Breast epithelium (tissue), 4 donors: ENCODE measurements at places on chromosomes 13 and 19. TPM values are rescaled to one million over a fixed set of nuclear protein-coding genes. Genes with fewer than 3 reads are reported as not detected.

SIGLEC7 gene
- 3.2 TPM for total RNA-seq

ACTN4 gene
- total RNA-seq, result 296 TPM

ERICH4 gene
- not detected for total RNA-seq

- no peaks in the 10 kb centered on the region for H3K27me3 ChIP-seq
- no peaks in the 10 kb centered on the region for H3K36me3 ChIP-seq
- H3K4me3 ChIP-seq, result no peak overlapping the region
- H3K27ac ChIP-seq, result no peak overlapping the region
These were observed 27.3 kb upstream of the MUC16 start for GRCh38 chr19:9037400-9038062.

DNA sequence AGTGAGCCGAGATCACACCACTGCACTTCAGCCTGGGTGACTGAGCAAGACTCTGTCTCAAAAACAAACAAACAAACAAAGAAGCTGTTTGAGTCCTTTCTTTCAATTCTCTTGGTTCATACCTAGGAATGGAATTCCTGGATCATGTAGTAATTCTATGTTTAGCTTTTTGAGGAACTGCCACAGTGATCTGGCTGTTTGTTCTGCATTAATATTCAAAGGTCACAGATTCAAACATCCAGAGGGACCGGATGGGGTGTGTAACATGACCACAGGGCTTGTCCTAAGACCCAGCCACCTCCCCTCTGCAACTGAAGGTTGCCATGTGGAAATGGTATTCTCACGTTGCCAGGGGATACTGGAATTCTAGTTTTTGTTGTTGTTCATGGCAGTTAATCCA, 10.2 kb downstream of the COLGALT1 start:
- no peak for DNase-seq
- no peak overlapping the region for H3K27ac ChIP-seq
- H3K4me3 ChIP-seq, result no peak overlapping the region
- H3K4me1 ChIP-seq, result no peaks in the 10 kb centered on the region
- H3K27me3 ChIP-seq, result no peaks in the 10 kb centered on the region
- no peaks in the 10 kb centered on the region for H3K36me3 ChIP-seq

DNA sequence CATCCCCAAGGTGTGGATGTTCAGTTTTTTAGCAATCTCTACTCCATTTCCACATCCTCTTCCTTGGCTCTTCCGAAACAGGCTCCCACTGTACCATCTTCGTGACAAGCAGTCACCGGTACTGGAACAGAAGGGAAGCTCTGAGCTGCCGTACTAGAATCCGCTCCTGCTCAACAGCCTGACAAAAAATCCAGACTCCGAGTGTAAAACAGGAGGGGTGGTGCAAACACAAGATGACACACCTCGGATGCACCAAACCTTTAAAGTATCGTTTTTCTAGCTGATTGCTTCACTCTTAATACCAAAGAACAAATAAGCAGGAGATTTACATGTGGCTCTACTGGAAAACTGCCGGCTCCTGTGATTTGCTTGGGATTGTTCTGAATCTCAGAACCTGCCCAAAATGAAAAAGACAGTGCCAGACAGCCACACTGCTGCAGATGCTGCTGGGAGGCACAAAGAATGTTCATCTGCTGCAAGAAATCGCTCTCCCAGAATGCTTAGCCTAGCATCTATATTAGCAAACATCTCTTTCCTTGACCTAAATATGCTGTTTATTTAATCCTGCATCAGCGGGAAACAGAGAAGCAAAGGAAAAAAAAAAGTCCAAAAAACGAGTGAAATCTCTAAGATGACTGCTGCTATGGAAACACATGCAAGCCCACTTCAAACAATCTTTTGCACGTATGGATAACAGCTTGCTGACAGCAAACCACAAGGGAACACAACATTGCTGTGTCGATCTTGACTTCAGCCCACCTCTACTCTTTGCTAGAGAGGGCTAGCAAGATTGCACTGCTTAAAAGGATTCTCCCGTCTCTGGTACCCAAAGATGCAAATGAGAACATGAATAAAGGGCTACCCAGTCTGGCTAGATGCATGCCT, 38.0 kb upstream of the DOCK9 start:
- no peak for DNase-seq
- no peaks in the 10 kb centered on the region for H3K27me3 ChIP-seq
- no peak overlapping the region for H3K27ac ChIP-seq
- H3K4me3 ChIP-seq, result no peak overlapping the region
- H3K4me1 ChIP-seq, result no peaks in the 10 kb centered on the region

DNA sequence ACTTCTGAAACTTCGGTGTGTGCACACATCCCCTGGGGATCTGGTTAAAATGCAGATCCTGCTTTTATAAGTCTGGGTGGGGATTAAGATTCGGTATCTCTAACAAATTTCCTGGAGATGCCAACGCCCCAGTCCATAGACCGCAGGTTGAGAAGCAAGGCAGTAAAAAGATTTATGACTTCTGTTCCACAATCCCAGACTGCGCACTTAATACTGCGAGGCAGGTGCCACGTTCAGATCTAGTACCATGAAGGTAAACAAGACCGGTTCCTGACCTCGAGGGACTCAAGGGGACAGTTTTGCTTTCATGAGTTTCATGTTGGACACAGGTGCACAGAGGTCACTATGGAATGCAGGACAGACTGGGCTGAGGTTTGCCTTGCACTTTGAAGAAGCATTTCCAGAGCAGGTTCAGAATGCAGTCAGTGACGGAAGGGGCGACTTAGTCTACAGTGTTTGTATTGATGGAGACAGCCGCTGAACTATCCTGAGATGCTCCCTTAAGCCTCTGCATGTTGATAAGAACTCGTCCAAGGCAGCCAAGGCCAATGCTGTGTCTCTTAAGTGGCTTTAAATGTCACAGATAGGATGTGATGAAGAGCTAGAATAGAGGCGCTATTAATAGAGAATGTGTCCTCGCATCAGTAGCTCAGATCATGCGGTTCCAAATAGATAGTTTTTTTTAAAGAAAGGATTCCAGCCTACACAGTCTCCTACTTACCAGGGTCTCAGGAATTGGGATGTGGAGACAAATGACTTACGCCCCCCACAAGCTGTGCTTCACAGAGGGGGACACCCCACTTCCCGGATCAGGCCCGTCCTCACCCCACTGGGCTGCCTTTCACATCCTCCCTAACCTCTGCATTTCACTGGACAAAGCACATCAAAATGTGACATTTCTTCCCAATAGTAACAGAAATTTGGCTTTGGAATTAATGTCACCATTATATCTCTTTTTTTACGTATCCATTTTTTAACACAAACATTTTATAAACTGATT, 97.1 kb upstream of the IRS2 start:
- no peaks in the 10 kb centered on the region for H3K27me3 ChIP-seq
- no peak overlapping the region for H3K27ac ChIP-seq
- no peak for DNase-seq
- no peaks in the 10 kb centered on the region for H3K36me3 ChIP-seq
- H3K4me3 ChIP-seq, result no peak overlapping the region
- H3K4me1 ChIP-seq, result no peaks in the 10 kb centered on the region

DNA sequence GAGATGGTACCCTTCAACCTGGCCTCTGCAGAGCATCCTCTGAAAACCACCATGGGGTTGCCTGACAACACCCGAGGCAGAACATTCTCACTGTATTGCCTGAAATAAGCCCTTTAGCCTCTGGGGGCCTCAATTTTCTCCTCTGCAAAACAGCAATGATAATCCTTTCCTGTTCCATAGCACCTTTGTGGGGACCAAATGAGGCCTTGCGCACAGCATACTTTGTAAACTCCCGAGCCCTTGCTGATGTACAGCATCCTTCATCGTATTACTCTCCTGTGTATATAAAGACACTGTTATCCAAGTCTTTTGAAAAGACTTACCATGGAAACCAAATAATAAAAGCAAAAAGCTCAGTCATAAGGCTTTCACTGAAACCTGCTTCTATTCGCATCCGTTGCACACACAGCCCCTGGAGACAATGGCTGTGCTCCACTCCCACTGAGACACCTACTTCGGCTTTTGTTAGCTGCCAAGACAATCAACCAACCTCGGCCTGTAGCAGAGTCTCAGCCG, 276.0 kb downstream of the FOXO1 start:
- H3K4me3 ChIP-seq, result no peak overlapping the region
- DNase-seq, result no peak
- H3K36me3 ChIP-seq, result no peaks in the 10 kb centered on the region
- H3K27ac ChIP-seq, result no peak overlapping the region

DNA sequence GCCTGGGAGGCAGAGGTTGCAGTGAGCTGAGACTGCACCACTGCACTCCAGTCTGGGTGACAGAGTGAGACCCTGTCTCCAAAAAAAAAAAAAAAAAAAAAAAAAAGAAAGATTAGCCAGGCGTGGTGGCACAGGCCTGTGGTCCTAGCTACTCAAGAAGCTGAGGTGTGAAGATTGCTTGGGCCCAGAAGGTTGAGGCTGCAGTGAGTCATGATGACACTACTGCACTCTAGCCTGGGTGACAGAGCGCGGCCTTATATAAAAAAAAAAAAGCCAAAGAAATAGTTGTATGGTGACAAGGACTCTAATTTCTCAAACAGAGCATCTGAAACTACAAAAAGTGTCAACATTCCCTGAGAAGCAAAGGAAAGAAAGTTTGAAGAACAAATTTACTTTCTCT, 3.4 kb downstream of the PBX4 start:
- no peaks in the 10 kb centered on the region for H3K27me3 ChIP-seq
- H3K36me3 ChIP-seq, result no peaks in the 10 kb centered on the region
- H3K4me3 ChIP-seq, result no peak overlapping the region
- H3K27ac ChIP-seq, result no peak overlapping the region

- no peak overlapping the region for H3K4me3 ChIP-seq
- peaks cover 4% of the 10 kb centered on the region for H3K4me1 ChIP-seq
- H3K27ac ChIP-seq, result peak overlapping the region; percentile 95
- no peaks in the 10 kb centered on the region for H3K36me3 ChIP-seq
These were observed 75.2 kb upstream of the UBL3 start for GRCh38 chr13:29925457-29926097.

GRCh38 chr13:66659286-66659685, 570.9 kb downstream of the PCDH9 start:
- no peaks in the 10 kb centered on the region for H3K27me3 ChIP-seq
- H3K36me3 ChIP-seq, result no peaks in the 10 kb centered on the region
- H3K4me3 ChIP-seq, result no peak overlapping the region
- no peaks in the 10 kb centered on the region for H3K4me1 ChIP-seq

DNA sequence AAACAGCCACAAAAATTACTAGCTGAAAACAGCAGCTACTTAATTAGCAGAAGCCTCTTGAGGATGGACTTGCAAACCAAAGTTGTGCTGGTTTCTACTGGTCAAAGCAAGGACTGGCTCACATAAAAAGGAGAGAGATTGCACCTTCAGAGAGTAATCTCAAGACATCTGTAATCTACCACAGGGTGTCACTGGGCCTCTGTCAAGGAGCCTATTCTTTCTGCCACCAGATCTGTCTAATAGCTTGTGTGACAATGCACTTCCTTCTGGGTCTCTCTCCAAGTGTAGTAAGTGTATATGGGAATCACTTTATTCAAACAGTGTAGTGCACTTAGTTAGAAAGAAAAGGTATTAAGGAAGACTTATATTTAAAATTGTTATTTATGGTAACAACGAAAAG, 24.4 kb upstream of the ZNF561 start:
- H3K4me3 ChIP-seq, result no peak overlapping the region
- DNase-seq, result no peak
- no peaks in the 10 kb centered on the region for H3K36me3 ChIP-seq
- H3K27me3 ChIP-seq, result no peaks in the 10 kb centered on the region
- H3K4me1 ChIP-seq, result no peaks in the 10 kb centered on the region

- H3K4me3 ChIP-seq, result peak overlapping the region; percentile 28
- H3K27me3 ChIP-seq, result no peaks in the 10 kb centered on the region
- H3K27ac ChIP-seq, result no peak overlapping the region
These were observed 16.5 kb upstream of the RNF17 start for GRCh38 chr13:24747248-24748060.

GRCh38 chr13:68727165-68727564, 1380.5 kb upstream of the ATXN8OS start:
- no peak for DNase-seq
- H3K27me3 ChIP-seq, result no peaks in the 10 kb centered on the region
- no peaks in the 10 kb centered on the region for H3K4me1 ChIP-seq
- H3K27ac ChIP-seq, result no peak overlapping the region
- H3K36me3 ChIP-seq, result no peaks in the 10 kb centered on the region

KLK14 gene
- total RNA-seq, result 0.98 TPM

ZNF845 gene
- 12.4 TPM for total RNA-seq

DNA sequence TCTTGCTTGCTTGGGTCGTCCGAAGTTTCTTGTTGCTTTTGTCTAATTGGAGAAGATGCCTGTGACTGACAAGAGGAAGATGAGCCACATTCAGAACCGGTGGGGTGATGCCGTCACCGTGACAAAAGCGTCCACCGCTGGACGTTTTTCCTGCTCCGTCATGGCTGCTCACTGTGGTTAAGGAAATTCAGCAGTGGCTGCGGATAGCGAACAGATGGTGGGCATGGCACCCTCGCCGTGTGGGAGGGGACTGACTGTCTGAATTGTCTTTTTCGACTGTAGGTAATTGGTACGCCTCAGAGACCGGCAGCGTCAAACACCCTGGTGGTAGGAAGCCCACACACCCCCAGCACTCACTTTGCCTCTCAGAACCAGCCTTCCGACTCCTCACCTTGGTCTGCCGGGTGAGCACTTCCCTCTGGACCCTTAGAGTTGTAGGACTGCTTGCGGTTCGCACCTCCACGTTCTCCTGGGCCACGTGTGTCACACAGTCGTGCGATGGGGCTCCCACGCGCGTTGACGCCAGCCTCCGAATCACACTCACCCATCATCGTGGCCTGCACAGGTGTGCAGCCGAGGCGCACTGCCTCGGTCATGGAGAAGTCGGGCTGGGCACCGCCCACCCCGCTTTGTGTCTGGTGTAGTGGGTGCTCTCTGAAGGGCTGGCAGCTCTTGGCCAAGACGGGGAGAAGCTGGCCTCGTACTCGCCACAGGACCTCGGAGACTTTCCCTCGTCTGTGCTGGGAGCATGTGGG, 26.5 kb downstream of the ATP4B start:
- DNase-seq, result no peak
- H3K27ac ChIP-seq, result no peak overlapping the region
- H3K4me3 ChIP-seq, result no peak overlapping the region
- H3K27me3 ChIP-seq, result no peaks in the 10 kb centered on the region

DNA sequence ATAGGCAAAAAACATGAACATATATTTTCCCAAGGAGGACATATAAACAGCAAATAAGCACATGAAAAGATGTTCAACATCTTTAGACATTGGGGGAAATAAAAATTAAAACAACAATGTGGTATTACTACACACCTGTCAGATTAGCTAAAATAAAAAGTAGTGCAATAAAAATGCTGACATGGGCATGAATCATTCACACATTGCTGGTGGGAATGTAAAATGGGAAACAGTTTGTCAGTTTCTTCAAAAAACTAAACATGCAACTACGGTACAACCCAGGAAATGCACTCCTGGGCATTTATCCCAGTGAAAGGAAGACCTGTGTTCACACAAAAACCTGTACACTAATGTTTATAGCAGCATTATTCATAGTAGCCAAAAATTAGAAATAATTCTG, 5.3 kb upstream of the SUCLA2 start:
- no peak for DNase-seq
- no peaks in the 10 kb centered on the region for H3K36me3 ChIP-seq
- no peaks in the 10 kb centered on the region for H3K27me3 ChIP-seq
- H3K4me1 ChIP-seq, result no peaks in the 10 kb centered on the region
- no peak overlapping the region for H3K4me3 ChIP-seq
